Hematopoietic multipotent progenitor cell (in vitro differentiated cells): ENCODE measurements at places on chromosomes 6 and 20.

DNA sequence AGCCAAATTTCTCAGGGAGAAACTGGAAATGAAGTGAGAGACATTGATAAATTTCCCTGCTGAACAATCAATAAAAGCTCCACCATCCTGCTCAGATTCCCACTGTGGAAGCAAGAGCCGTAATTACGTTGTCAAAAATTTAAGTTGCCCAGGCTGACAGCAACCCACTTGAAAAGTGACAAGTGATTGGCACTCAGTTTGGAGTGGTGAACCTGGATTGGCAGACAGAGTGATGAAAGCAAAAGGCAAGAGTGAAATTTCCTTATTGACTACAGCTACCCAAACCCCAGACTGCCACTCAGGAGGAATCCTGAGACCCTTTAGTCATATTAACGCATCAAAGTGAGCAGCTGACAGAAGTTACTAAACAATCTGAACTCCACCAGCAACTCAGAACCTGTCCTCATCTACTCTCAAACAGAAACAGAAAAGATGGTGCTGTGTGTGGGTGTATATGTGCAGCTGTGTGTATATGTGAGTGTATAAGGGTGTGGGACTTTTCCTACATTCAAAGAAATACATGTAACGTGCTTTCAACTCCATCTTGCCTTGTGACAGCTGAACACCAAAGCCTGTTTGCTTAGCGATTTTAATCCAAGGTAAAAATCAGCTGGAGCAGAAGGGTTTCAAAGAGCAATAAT, 157.4 kb downstream of the PKHD1 start:
- no peak for DNase-seq

- DNase-seq = no peak
Measured at GRCh38 chr6:117477988-117478852, 4.3 kb upstream of the DCBLD1 start.

DNA sequence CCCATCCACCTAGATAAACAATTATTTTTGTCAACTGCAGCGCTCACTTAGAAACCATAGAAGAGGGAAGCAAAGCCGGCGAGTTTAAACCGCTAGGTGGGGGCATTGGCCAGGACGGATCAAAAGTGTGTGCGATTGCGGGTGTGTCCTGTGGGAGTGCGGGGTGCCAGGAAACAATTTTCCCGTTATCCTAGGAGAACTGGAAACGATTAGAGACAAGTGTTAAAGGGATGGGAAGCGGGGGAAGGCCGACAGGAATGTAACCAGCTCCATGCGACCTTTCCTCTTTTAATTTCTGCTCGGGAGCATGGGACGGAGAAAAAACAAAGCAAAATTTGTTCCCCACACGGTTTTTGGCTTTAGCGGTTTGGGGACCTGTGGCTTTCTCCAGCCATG, 2.8 kb upstream of the HTR1B start:
- DNase-seq = peak; percentile 73

DNA sequence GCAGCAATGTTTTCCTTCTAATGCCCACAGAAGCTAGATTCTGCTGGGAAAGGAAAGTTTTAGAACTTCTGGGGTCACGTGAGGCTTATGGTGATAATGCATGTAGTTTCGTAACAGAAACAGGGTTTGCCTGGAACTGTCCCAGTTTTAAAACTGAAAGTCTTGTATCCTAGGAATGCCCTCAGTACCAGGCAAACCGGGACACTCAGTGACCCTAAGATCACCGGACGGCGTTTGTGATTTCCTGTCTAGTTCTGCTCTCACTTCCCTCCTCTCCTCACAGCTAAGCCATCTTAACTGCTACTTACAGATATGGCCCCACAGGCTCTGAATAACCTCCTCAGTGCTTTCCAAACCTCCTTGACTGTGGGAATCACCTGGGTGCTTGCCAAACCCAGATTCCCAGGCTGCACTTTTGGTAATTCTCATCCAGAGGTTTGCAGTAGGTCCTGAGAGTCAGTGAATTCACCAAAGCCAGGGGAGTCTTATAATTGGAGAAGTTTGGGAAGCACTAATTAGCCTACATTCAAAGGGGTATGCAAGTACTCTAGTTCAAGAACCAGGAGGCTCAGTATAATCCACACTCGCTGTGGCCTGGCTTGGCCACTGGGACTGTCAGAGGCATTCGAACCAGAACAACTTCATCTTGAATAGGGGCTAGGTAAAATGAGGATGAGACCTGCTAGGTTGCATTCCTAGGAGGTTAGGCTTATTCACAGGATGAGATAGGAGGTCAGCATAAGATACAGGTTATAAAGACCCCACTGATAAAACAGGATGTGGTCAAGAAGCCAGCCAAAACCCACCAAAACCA, 231.6 kb upstream of the MYLIP start:
- no peak for DNase-seq

- no peak for DNase-seq
Measured at GRCh38 chr6:73030257-73030656, 195.0 kb downstream of the KHDC1L start.

GRCh38 chr6:34673064-34673463, 23.5 kb downstream of the ILRUN start:
- DNase-seq = peak; percentile 26

DNA sequence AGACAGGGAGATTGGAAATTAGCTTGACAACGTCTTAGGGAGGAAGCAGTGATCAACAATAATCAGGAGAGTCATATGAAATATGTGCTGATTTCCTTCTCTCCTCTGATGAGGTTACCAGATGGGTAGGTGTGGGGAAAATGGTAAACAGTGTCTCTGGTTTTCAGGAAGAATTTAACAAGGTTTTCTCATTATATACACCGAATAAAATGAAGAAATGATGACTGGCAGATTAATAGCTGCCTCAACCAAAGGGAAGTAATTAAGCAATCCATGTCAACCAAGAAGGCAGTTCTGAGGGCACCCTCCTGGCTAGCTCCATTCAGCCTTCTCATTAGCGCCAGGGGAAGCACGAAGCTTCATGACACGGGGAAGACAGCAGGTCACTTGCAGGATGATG, 12.7 kb upstream of the RAMACL start:
- no peak for DNase-seq

- DNase-seq = no peak
Measured at GRCh38 chr20:50431066-50431450, 79.1 kb upstream of the PTPN1 start.

GRCh38 chr6:29791786-29792122, 35.9 kb upstream of the HLA-G start:
- no peak for DNase-seq

- no peak for DNase-seq
Measured at GRCh38 chr6:47854971-47855370, 73.1 kb downstream of the OPN5 start.
